Globus pallidus (tissue), 1 donor: ENCODE measurements at places on chromosomes 3 and 15.

DNA sequence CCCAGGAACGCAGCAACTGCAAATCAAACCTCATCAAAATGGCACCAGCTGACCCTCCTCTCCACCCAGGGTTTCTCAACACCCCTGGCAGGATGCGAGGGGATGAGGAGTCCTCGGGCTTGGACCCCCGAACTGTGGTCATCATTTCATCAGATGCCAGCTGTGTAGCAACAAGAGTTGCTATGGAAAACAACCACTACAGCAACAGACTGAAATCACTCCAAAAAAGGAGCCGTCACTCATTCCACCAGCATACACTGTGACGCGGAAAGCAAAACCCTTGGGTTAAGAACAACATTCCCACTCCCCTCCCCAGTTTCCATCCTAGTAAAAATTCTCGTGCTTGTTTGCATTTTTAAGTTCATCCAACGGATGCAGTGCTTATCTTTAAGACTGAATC lies 40.1 kb downstream of the VGLL4 start:
- no peak for DNase-seq

DNA sequence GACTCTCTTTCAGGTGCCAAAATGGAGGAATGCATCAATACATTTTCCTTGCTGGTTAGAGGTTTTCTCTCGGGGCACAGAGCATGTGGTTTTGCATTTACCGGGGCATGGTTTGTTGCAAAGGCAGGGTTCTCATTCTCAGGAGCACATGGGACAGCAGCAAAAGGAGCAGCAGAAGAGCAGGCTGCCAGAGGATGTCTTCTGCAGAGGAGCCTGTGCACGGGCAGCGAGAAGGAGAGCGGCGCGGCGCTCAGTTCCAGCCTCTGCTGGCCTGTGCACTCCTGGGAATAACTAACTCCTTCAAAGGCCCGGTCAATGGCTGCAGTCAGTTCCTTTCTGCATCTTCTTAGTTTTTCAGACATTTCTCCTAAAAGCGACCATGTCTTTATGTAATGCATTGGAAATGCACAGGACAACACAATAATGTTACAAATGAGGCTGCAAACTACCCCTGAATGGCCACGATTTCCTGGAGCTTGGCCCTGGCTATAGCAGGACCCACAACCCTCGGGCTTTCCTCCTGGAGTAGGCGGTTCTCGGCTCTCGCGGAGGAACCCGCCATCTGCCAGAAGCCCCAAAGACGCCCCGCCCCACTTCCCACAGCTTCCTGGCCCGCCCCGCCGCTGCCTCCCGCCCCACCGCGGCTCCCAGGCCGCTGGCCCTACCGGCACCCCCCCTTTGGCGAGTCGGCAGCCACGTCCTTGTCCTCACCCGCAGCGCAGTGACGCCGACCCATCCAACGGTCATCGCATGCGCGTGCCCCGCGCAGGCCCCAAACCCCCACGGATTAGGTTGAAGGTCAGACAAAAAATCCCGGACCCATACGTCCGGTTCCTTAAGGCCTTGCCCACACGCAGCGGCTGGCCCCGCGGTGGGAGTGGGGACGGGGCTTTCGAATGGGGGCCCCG lies at the start of gene C3orf62:
TSS of gene C3orf62 (minus strand) at position 758 of the 908 bp plus-strand sequence. CDS start at position 398, 360 bp downstream.
- peak; percentile 75 for DNase-seq

DNA sequence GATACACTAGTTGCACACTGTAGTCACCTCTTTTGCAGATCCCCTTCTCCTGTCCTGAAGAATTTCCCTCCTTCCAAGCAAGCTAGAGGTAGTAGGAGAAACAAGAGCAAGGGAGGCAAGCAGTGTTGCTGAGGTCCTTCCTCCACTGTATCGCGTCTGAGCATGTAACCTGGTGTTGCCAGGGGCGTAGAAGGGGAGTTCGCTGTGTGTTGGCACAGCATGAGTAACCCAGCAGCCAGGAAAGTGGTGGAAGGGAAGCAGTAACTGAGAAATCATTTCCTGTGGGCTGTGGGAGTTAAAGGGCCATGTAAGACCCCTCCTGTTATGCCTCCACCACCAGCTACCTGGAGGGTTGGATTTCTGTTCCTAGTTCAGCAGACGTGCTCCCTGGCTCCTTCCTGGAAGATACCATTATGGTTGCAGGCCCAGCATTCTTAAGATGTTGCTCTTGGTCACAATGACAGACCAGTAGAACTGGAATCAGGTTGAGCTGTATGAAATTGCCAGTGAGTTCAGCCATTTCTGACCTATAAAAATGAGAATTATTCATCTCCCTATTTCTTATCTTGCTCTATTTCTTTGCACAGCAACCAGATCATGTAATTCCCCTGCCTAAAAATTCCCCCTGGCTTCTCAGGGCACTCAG lies 215.3 kb upstream of the TOPAZ1 start:
- no peak for DNase-seq

DNA sequence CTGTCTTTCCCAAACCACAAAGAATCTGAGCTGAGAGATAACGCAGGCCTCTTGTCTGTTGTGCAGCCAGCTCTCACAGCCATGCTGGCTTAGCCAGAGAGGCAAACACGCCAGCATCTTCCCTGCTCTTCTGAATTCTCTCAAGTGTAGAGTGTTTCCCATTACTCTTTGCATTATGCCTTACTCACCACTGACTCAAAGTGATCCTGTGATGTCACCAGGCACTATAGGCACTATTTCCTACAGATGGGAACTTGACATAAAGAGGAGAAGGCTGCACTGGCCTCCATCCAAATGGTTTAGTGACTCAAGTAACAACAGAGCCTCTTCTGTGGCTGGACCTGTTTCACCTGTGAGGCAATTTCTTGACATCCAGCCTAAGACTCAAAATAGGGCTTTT lies 44.4 kb downstream of the PDZRN3 start:
- DNase-seq = no peak

DNA sequence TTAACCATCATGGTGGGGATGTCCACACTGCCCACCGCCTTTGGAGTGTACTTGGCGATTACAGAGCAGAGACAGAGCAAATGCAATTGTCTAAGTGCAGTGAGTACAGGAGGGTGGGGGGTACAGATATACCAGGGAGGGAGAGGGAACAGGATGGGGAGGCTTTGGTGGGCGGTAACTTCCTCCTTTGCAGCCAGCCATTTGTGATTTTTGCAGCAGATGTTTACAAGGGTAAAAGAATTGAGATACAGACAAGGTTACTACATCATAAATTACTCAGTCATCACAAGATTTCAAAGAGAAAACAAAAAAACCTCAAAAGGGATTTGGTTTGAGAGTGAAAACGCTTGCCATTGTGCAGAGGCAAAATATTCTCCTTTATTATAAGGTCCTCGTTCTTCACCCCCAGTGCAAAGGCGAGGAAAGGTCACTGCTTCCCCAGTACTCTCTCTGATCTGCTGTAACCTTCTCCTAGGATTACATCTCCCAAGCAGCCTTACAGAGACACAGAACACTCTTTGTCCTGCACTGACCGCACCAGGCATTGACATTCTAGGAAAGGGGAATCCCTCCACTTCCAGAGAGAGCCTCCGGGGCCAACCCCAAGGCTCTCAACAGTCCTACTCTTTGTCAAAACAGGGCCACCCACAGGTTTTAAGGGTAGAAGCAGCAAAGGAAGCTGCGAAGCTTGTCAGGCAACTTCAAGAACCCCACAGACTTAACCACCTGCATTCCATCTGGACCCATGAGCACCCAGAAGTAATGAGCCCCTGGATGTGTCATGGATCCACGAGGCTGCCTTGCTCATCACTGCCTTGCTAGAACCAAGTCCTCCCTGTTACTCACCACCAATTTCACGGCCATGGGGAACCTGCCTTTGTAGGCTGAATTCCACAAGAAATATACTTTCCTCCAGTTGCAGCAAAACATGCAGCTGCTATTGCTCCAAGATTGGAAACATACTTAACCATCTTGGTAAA lies 117.3 kb downstream of the ADAMTS17 start:
- DNase-seq = no peak

DNA sequence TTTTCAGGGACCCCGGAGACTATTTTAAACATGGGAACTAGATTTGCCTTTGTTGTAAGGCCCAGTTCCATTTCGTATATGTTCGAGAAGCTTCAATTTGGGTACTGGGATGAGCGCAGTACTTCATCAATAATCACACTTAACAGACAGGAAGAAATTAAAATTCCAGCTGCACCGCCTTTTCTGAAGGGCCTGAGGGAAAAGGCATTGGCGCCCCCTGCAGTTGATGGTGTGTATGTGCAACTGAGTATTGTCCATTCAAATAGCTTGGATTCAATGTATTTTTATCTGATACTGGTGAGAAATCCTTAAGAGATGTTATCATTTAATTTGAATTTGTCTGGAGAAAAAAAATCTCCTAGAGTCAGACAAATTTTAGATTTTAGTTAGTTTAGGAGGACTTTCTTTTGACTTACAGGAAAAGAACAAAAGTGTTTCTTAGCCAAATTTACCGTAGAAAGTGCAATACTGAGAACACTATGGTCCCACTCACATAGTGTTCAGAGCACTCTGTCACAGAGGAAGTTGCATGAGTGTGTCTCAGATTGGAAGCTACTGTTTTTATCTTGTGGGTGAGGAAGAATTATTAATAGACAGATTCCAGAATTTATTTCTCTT lies 5.4 kb upstream of the ALDH1A2 start:
- peak; percentile 60 for DNase-seq

DNA sequence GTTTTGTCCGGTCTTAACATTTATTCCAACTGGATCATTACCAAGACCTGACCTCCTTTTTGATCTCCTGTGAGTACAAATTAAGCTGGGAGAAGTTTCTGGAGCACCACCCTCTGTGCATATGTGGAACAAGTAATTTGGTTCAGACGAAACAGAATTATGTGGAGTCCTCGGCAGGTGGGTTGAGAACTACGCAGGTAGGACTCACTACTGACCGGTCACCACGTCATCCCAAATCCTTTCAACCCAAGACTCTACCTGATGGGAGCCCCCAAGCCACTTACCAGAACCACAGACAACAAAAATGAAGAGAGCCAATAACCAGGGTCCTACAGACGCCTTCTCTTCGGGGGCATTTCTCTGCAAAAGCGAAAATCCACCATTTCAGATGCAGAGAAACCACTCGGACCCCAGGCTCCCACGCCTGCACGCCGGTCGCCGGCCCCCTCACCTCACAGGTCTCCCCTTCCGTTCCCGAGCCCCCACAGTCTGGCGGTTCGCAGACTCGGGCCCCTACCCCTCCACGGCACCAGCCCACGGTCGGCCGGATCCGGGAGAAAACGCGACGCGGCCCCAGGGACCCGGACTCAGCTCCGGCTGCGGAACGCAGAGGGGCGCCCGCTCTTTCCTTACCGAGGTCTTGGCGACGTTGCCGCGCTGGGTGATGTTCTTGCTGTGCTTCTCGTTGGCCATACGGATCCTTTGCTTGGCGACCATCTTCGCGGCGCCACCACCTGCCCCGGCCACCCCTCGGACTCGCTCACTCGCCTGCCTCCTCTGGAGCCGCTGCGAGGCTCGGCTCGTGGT lies 674 bp downstream of the SERP1 start:
- DNase-seq = peak; percentile 21

DNA sequence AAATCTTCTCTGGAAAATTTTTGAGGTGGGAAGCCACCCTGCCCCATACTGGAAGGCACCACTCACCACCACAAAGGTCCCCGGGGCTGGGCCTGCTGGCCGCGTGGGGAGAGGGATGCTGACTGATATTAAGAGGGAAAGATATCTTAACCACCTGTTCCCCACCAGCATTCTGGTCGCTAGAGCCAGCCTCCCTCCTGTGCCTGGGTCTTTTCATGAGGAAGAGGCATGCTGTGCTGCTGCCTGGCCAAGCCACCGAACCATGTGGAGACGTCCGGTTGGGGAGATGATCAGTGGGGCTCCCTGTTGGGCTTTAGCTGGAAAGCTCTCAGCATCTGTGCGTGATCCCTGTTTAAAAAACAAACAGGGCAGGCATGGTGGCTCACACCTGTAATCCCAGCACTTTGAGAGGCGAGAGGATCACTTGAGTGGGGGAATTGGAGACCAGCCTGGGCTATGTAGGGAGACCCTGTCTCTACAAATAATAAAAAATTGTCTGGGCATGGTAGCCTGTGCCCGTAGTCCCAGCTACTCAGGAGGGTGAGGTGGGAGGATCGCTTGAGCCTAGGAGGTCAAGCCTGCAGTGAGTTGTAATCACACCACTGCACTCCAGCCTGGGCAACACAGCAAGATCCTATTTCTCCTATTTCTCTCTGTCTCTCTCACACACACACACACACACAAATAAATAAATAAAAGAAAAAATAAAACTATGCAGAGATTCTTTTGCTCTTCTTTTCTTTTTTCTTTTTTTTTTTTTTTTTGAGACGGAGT lies 1.0 kb downstream of the KLHL18 start:
- no peak for DNase-seq

- no peak for DNase-seq
Measured at GRCh38 chr3:132753946-132754345, 31.7 kb upstream of the NPHP3 start.
